ENCODE measurements at places on chromosomes 13 and 19.

DNA sequence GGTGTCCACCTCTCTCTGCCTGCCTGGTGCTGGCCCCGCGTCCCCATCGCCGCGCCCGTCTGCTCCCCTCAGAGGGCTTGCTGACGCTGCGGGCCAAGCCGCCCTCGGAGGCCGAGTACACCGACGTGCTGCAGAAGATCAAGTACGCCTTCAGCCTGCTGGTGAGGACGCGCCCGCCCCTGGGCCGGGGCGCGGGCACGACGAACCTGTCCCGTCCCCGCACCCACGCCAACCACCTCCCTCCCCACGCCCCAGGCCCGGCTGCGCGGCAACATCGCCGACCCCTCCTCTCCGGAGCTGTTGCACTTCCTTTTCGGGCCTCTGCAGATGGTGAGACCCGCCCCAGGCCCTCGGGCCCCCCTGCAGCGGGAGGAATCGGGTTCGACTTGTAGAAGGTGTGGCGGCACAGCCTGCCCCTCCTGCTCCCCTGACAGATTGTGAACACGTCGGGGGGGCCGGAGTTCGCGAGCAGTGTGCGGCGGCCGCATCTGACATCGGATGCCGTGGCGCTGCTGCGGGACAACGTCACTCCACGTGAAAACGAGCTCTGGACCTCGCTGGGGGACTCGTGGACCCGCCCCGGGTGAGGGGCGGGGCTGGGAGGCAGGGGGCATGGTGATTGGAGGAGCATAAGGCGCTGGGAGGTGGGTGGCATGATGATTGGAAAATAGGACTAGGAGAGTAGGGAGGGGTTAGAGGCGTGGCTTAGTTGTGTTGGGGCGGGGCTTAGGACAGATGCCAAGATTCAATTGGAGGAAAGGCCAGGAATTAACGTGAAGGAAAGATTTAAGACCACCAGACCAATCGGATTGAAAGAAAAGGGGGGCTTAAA is 6.6 kb downstream of the EPS8L1 start:
- DNase-seq = peak; percentile 63

- no peak for DNase-seq
Observed at GRCh38 chr13:40530961-40531360, 135.5 kb downstream of the FOXO1 start.

- DNase-seq = no peak
Observed at GRCh38 chr13:53311561-53311960, 282.9 kb downstream of the OLFM4 start.

GRCh38 chr13:93227280-93227877 is 772 bp downstream of the GPC6 start:
- no peak for DNase-seq

DNA sequence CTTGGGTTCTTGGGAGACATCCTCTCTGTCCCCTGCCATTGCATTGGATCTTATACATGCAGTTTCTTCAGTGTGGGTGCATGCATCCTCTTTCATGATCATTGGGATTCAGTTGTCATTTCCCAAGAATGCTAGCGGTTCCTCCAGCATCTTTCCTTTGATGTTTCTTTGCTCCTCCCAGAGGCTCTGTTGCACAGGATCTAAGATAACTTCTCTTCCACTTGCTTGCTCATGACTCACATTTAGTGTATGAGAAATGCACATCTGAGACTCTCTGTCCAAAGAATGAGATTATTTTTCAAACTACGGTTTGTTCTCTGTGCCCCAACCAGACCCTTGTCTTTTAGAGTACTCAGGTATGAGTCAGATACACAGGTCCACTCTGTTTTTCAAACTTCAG is 197.1 kb downstream of the NDFIP2 start:
- no peak for DNase-seq

DNA sequence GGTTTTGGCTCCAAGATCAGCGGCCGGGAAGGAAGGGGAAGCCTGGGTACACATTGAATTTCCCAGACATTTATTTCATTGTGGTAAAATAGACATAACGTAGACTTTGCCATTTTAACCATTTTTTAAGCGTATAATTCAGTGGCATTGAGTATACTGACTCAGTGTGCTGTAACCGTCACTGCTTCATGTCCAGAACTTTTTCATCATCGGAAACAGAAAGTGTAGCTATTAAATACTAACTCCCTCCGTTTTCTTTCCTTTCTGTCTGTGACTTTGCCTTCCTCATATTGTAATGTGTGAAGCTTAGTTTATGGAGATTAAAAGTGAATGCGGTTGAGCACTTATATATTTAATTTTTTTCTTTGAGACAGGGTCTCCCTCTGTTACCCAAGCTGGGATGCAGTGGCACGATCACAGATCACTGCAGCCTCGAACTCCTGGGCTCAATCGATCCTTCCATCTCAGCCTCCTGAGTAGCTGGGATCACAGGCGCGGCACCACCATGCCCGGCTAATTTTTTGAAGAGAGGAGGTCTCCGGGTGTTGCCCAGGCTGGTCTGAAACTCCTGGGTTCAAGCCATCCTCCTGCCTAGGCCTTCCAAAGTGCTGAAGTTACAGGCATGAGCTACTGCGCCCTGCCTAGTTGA is 1.4 kb downstream of the HNRNPM start:
- DNase-seq = no peak

DNA sequence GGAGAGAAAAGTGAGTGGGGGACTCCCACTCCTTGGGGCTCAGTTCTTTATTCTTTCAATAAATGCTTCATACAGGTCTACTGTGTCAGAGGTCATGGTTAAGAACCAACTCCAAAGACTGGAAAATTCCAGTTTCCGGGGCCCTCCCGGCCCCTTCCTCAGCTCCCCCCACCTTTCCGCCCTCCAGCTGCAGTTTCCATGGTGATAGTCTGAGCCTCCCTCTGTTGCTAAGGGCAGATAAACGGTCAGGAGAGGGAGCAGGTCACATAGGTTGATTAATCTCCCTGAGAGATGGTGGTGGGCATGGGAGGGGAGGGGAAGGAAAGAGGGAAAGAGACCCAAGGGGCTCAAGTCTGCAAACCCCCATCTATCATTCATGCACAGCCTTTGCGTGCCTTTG is 131.5 kb upstream of the USP29 start:
- no peak for DNase-seq

GRCh38 chr13:45859705-45860104 is 8.2 kb upstream of the SIAH3 start:
- DNase-seq = no peak

GRCh38 chr19:7561325-7561724 is 25.8 kb downstream of the PNPLA6 start:
- DNase-seq = no peak

DNA sequence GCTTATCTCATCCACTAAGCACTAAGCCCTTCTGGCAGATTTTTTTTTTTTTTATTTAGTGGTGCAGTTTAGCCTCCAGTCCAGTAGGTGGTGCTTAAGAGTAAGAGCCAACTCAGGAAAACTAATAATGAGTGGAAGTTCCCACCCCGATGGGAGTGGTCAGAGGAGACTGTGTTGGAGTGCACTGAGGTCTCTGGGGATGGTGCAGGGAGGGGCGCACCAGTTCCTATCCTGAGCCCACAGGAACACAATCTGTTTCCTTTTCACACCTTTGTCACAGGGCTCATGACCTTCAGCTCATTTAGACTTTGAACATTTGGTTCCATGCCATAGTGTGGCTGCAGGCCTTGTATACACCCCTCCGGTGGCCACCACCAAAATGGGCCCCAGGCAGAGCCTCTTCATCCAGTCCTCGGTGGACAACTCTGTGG is 367.4 kb downstream of the SPRY2 start:
- DNase-seq = peak; percentile 11

Measured in Kasumi-1 (cell line).